ENCODE measurements at places on chromosomes 2 and 18. TPM values are rescaled to one million over a fixed set of nuclear protein-coding genes. Genes with fewer than 3 reads are reported as not detected.

DNA sequence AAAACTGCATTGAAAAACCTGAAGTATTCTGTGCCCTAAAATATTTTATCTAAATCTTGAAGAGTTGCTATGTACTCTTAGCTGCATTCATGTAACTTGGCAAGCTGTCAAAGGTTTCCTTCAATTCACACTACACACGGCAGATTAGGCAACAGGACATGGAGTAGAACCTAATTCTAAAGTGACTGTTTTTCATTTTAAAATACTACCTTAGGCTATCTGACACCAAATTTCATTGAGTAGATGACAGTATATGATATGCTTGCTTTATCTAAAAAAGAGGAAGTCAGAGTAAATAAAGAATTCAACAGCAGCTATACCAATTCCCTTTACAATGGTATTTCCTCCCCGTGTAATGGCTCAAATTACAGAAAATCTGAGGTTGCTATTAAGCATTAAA is 45.4 kb downstream of the EXOC6B start:
- peaks cover 11% of the 10 kb centered on the region for H3K36me3 ChIP-seq
- H3K4me1 ChIP-seq: no peaks in the 10 kb centered on the region
- no peak for DNase-seq
- H3K4me3 ChIP-seq: no peak overlapping the region
- no peaks in the 10 kb centered on the region for H3K27me3 ChIP-seq

GRCh38 chr2:149860276-149860921 is 272.8 kb upstream of the MMADHC start:
- no peaks in the 10 kb centered on the region for H3K36me3 ChIP-seq
- no peaks in the 10 kb centered on the region for H3K4me1 ChIP-seq

GRCh38 chr2:101258804-101259203 is 6.1 kb downstream of the CNOT11 start:
- no peak for DNase-seq
- peak overlapping the region; percentile 8 for H3K27ac ChIP-seq
- H3K27me3 ChIP-seq: no peaks in the 10 kb centered on the region
- H3K36me3 ChIP-seq: peaks cover 14% of the 10 kb centered on the region

DNA sequence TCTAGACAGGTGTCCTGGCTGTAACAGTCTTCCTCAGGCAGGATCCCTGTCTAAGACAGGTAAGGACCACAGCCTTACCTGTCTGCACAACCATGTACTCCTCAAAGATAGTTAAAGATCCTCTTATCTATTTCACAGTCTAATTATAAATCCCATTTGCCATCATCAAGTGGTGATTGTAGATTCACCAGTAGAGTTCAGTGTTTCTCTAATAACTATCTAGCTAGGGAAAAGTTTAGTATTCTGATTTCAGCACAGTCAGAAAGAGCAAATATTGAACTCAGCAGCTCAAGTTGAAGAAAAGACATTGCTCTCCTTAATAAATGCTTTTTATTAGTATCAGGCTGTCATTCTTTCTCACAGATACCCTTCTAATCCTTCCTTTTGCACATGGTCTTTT is 1305.5 kb upstream of the NXPH2 start:
- H3K4me3 ChIP-seq: no peak overlapping the region
- no peaks in the 10 kb centered on the region for H3K27me3 ChIP-seq
- H3K4me1 ChIP-seq: no peaks in the 10 kb centered on the region
- no peaks in the 10 kb centered on the region for H3K36me3 ChIP-seq

DNA sequence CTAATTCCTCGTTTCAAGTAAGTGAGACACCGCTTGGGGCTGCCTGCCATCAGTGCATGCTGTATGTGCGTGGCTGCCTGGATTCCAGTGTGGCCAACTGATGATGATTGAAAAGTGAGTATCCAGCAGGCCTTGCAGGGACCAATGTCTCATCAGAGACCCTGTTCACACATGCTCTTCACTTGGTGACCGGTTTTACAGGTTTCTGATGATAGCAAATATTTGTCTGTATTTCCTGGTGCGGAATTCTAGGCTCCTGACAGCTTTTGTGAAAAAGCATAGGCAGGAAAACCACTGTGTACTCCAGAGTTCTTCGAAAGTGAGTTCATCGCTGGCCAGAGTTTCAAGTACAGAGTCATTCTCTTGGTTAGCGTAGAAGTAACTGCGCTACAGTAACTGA is 13.8 kb upstream of the YWHAQ start:
- H3K4me3 ChIP-seq: no peak overlapping the region
- H3K27ac ChIP-seq: no peak overlapping the region
- H3K36me3 ChIP-seq: no peaks in the 10 kb centered on the region
- DNase-seq: no peak
- no peaks in the 10 kb centered on the region for H3K4me1 ChIP-seq

DNA sequence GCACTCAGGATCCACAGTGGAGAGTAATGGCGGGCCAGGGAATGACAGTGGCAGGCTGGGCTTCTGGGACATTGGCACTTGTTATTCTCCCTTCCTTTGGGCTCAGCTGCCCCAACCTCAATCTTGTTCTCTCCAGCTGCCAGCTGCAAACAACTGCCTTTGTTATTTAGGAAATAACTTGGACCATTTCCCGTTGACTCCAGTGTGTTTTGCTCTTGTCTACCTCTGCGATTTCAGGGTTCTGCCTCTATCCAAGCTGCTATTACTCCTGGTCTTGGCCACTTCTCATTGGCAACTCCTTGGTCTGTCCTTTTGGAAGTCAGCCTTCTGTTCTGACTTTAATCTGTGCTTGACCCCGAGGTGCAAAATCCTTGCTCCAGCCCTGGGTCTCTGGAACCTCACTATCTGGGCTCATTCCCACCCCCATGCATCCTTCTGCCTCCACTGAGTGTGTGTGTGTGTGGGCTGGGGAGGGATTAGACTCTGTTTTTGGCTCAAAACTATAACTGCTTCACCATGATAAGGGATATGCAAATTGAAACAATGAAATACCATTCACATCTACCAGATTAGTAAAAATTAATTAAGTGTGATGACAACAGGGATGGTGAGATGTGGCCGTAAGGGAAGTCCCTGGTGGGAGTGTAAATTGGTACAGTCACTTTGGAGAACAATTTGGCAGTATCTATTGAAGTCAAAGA is 134.1 kb upstream of the CXCR4 start:
- H3K36me3 ChIP-seq: no peaks in the 10 kb centered on the region
- DNase-seq: no peak
- peaks cover 42% of the 10 kb centered on the region for H3K4me1 ChIP-seq

DNA sequence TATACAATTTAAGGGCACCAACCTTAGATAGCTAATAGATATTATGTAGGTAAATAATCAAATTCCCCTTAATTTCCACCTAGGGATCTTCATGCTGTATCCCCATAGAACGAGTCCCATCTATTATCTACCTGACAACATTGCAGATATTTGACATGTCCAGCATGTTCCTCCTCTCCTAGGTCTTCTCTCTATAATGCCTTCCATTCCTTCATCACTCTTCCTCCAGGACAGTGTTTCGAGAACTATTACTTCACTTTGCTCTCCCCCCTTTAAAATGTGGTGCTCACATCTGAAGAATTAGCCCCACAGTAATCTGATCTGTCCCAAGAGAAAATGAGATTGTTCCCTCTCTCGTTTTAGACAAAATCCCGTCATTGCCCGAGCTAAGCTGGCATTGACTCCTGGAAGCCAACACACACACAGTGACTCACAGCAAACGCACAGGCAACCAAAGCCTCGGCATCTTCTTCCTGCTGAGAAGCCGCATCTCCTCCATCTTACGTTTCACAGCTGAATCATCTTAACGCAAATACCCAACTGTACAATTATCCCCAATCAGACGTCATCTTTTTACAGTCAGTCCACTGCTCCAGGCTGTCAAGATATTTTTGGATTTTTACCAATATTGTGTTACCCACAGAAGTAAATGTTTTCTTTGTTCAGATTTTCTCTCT is 162.9 kb upstream of the AGAP1 start:
- no peak for DNase-seq
- H3K27ac ChIP-seq: no peak overlapping the region
- H3K4me3 ChIP-seq: no peak overlapping the region
- H3K36me3 ChIP-seq: no peaks in the 10 kb centered on the region
- H3K4me1 ChIP-seq: no peaks in the 10 kb centered on the region

- DNase-seq: no peak
- no peaks in the 10 kb centered on the region for H3K4me1 ChIP-seq
- H3K27me3 ChIP-seq: peaks cover 15% of the 10 kb centered on the region
- H3K27ac ChIP-seq: no peak overlapping the region
These were observed 114.9 kb upstream of the SIX3 start for GRCh38 chr2:44826601-44827000.

DNA sequence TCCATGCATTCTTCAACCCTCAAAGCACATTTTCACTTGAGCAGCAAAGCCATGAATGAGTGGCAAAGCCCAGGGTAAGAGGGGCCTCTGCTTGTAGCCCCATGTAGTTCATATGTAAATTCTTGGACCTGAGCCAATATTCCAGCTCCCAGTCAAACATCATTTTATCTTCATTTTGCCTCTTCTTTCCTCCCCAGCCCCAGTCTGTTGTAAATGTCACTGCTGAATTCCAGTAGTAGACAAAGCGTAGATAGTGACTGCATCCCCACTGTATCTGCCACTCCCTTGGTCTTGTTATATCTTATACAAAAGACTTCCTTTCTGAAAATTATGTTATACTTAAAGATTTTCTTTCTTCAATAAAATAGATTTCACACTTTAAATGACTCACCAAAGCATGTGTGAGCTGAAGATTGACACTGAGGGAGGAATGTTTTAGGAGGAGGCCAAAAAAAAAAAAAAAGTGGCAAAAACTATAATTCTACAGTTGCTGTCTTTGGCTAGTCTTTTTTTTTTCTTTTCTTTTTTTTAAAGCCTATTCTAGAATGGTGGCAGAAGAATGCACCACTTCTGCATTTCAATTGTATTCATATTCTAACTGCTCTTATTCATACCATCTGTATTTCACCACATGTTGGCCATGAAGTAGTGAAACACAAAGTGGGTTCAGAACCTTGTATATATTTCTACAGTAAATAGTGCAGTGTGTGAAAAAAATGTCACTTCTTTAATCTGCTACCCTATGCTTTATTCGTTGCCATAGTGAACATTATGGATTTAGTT is 306.1 kb downstream of the CPS1 start:
- no peak overlapping the region for H3K4me3 ChIP-seq
- H3K27me3 ChIP-seq: peaks cover 5% of the 10 kb centered on the region
- no peaks in the 10 kb centered on the region for H3K36me3 ChIP-seq
- no peak overlapping the region for H3K27ac ChIP-seq
- H3K4me1 ChIP-seq: no peaks in the 10 kb centered on the region

- H3K36me3 ChIP-seq: no peaks in the 10 kb centered on the region
- no peak overlapping the region for H3K4me3 ChIP-seq
- peaks cover 16% of the 10 kb centered on the region for H3K27me3 ChIP-seq
- H3K27ac ChIP-seq: no peak overlapping the region
These were observed 39.4 kb downstream of the SCTR start for GRCh38 chr2:119484834-119485233.

- H3K27me3 ChIP-seq: no peaks in the 10 kb centered on the region
- no peaks in the 10 kb centered on the region for H3K36me3 ChIP-seq
- peak; percentile 27 for DNase-seq
- H3K4me1 ChIP-seq: peaks cover 13% of the 10 kb centered on the region
- H3K27ac ChIP-seq: peak overlapping the region; percentile 7
- H3K4me3 ChIP-seq: no peak overlapping the region
These were observed 107.4 kb downstream of the CPO start for GRCh38 chr2:207046724-207047123.

DNA sequence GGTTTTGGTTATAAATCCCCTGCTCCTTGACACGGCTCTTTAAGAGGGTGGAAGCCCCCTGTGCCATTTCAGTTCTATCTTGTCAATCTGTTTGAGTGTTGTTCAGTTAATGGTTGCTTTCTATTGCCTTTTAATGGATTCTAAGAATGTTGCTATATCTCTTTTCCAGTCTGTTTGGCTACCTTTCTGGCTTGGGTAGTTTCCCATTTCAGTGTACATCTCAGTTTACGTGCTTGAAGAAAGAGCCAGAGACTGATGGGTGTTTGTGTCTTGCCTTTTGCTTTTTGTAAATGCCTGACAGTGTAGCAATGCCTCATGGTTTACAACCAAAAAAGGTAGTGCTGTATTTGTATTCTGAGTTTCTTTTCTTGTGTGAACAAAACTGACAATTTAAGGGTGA is 45.3 kb downstream of the SPATS2L start:
- H3K4me1 ChIP-seq: no peaks in the 10 kb centered on the region
- H3K36me3 ChIP-seq: no peaks in the 10 kb centered on the region
- no peak overlapping the region for H3K4me3 ChIP-seq
- no peaks in the 10 kb centered on the region for H3K27me3 ChIP-seq
- no peak overlapping the region for H3K27ac ChIP-seq

DNA sequence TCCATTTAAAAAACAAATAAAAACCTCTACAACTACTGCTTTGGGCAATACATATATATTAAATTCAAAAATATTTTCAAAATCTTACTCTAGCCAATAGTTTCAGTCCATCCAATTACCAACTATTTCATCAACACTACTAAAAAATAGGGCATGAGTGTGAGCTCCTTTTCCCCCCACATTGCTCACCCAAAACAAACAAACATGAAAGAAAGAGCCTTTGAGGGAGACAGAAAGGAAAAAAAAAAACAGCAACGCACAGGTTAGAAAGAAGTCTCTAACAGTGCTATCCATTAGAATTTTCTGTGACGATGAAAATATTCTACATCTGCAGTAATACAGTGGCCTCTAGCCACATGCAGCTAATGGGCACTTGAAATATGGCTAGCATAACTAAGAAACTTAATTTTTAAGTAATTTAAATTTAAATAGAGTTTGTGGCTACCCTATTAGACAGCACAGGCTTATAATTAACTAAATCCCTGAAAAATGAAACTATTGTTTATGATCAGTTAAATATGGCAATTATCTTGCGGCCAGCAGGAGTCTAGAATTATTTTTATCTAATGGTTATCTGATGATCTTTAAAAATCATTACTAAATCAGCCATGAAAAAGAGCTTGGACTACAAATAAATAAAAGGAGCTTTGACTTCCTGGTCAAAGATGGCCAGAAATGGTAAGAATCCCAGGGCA is 59.2 kb downstream of the RBMS1 start:
- peaks cover 8% of the 10 kb centered on the region for H3K36me3 ChIP-seq
- no peak overlapping the region for H3K4me3 ChIP-seq
- DNase-seq: no peak
- H3K27me3 ChIP-seq: no peaks in the 10 kb centered on the region
- H3K27ac ChIP-seq: peak overlapping the region; percentile 84

- H3K27me3 ChIP-seq: no peaks in the 10 kb centered on the region
- H3K4me1 ChIP-seq: no peaks in the 10 kb centered on the region
- H3K36me3 ChIP-seq: no peaks in the 10 kb centered on the region
- DNase-seq: no peak
- no peak overlapping the region for H3K27ac ChIP-seq
These were observed 448.7 kb downstream of the ERBB4 start for GRCh38 chr2:212089873-212090272.

GRCh38 chr2:161004379-161004778 is 155.8 kb upstream of the TANK start:
- H3K4me1 ChIP-seq: peaks cover 1% of the 10 kb centered on the region
- H3K4me3 ChIP-seq: no peak overlapping the region
- no peak for DNase-seq

GRCh38 chr18:60892855-60893254 is 440.4 kb upstream of the CDH20 start:
- H3K4me1 ChIP-seq: no peaks in the 10 kb centered on the region
- H3K27me3 ChIP-seq: no peaks in the 10 kb centered on the region
- DNase-seq: no peak
- no peak overlapping the region for H3K27ac ChIP-seq
- H3K36me3 ChIP-seq: no peaks in the 10 kb centered on the region

Gene RESP18
- total RNA-seq: not detected

Gene CGREF1
- total RNA-seq: 0.68 TPM

Gene RFTN2
- 0.22 TPM for total RNA-seq

Gene MYL12A
- total RNA-seq: 432 TPM

Gene IL37
- total RNA-seq: not detected

Gene TEKT4
- total RNA-seq: not detected

Gene PPIL3
- total RNA-seq: 41.0 TPM

Gene PSMG2
- 79.0 TPM for total RNA-seq

Gene LIMS4
- total RNA-seq: 0.23 TPM

All from naive thymus-derived CD8-positive, alpha-beta T cell (primary cell).